HTR-8/SVneo (cell line): ENCODE measurements at places on chromosomes 2 and 18.

- DNase-seq, result no peak
These were observed 373.9 kb downstream of the SETBP1 start for GRCh38 chr18:45054636-45055035.

GRCh38 chr18:74063023-74063422 lies 84.6 kb downstream of the FBXO15 start:
- DNase-seq, result no peak

GRCh38 chr2:130827502-130828251 lies 9.0 kb upstream of the ARHGEF4 start:
- no peak for DNase-seq

DNA sequence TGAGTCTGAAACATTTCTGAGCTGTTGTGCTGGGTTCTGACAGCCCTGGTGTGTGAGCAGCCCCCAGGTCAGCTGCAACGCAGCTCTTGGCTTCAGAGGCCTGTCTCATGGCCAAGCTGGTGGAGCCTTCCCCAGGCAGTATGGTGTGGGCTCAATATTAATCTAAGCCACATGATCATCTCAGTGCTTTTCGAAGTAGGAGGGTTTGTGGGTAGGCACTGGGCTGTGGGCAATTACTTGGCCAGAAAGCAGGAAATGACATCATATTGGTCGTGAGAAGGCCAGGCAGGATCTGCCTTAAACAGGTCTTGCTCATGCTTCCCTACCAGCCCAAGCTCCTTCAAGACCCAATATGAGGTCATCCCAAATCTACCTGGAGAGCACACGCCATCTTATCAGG lies 26.9 kb downstream of the LOXHD1 start:
- no peak for DNase-seq

- DNase-seq, result peak; percentile 32
These were observed 64.2 kb downstream of the CCDC150 start for GRCh38 chr2:196703695-196704094.

DNA sequence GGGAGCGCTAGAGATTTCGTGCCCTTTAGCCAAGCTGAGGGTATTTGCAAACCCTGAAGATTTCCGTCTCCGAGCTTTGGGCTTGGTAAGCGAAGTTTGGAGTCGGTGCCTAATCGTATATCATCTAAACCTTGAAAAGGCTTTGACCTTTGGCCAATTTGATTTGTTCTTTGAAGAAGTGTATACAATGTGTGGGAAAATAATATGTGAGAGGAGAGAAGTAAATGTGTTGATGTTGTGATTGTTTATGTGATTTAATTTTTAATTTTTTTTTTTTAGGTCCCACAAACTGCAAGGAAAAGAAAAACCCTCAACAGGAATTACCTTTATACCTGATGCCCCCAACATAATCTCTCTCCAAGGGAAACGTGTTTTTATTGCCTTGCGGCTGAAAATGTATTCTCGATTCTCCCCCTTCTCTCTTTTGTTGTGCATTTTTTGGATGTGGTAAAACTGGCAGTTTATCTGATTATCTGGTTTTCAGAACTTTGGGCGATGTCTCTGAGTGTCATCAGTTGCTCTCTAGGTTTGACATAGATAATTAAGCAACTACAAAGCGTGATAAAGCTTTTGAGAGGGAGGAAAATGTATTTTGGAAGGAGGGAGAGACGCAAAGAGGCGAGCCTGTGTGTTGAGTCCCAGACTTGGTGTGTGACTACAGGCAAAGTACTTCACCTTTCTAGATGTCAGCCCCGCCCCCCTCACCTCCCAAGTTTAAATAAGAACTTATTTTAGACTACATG lies 912 bp upstream of the FBXO11 start:
- no peak for DNase-seq
